ENCODE measurements at places on chromosomes 7 and 10.
A peak's percentile ranks its signal among the peaks of the same experiment; 100 is the strongest.

DNA sequence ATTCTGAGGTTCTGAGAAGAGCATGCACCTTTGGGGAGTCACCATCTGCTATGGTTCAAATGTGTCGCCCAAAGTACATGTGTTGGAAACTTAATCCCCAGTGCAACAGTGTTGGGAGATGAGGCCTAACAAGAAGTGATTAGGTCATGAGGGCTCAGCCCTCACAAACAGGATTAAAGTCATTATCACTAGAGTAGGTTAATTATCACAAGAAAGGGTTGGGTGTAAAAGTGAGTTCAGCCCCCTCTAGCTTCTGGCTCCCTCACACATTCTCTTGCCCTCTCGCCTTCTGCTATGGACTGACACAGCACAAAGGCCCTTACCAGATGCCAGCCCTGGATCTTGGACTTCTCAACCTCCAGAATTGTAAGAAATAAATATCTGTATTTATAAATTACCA lies 100.3 kb upstream of the C10orf90 start:
- no peak for DNase-seq

DNA sequence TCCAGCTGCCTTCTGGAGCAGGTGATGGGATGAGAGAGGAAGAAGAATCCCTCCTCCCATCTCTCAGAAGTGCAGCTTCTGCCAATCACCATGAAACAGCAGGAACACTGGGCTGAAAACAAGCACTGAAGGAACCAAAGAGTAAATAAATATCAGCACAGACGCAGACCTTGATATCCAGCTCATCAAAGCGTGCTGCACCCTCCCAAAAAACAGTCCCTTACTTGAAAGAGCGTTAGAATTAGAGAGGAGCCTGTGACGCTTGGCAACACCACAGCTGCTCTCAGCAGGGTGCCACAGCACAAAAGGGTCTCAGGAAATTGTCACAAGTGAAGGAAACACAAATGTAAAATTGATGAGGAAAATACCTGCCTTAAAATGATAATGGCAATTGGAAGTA lies 39.5 kb downstream of the KLF6 start:
- no peak for DNase-seq

DNA sequence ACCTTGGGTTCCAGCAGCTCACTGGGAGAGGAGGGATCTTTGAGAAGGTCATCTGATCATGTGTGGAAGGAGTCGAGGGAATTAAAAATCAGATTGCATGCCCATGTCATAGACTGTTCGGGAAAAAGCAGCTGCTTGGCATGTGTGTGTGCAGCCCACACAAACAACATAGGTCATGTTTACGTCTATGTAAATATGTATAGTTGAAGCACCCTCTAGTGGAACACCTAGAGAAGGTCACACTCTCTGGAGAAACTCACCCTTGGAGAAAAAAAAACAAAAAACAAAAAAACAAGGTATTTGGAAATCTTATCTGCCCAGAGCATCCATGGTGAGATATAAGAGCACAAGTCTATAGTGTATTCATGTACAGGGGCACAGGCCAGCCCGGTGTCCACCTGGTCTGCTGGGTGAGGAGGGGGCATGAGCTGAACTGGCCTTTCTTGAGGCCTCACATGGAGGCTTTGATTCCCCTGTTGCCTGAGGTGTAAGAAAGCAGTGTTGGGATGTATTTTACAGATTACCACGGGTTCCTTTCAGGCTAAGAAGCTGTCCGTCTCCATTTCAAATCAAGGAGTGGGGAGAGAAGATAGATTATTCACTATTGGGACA lies 98.0 kb downstream of the NPY start:
- no peak for DNase-seq

GRCh38 chr10:29687421-29688164 lies 52.8 kb upstream of the SVIL start:
- no peak for DNase-seq

- DNase-seq, result no peak
Observed at GRCh38 chr10:13686331-13686752, 99.6 kb downstream of the PRPF18 start.

GRCh38 chr10:88687853-88688467 lies 18.1 kb upstream of the LIPK start:
- no peak for DNase-seq

DNA sequence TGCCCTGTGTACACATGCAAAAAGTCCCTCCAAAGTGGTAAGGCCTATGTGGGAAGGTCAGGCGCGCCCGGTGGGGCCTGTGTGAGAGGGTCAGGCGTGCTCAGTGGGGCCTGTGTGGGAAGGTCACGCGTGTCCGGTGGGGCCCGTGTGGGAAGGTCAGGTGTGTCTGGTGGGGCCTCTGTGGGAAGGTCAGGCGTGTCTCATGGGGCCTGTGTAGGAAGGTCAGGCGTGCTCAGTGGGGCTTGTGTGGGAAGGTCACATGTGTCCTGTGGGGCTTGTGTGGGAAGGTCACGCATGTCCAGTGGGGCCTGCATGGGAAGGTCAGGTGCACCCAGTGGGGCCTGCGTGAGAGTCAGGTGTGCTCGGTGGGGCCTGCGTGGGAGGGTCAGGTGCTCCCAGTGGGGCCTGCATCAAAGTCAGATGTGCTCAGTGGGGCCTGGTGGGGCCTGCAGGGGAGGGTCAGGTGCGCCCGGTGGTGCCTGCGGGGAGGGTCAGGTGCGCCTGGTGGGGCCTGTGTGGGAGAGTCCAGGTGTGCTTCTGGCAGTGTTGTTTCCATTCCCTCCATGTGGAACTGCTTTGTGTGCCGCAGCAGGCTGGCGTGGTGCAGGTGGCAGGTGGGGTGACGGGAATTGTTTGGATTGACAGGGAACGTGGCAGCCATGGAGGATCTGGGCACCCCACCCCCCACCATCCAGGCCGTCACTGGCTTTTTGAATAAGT lies 15.4 kb downstream of the LRRC27 start:
- DNase-seq, result no peak

DNA sequence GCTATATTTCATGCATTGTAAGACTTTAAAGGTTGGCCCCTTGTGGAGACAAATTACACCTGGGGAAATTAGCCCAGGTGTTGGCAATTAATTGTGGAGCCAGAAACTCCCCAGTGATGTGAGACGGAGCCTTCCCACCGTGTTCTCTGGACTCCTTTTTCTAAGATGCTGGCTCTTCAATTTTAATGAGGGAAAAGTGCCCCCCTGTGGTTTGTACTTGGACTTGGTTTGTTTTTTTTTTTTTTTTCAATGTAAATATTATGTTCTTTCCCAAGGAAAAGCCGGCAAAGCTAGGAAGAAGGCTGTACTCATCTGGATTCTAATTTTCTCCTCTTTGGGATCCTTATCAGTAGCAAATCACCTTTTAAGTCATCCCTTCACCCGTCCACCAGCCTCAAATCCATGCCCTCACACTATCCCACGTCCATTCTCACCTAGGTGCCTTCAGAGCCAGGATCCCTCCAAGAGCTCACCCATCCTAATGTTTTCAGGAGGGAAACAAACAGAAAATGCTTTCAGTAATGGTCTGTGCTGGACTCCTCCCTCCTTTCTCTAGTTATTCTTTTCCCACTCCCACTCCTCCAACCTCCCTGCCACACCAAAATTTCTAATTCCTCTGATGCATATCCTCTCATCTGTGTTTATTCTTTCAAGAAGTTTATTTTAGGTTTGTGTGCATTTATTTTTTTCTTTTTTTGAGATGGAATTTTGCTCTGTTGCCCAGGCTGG lies 20.4 kb upstream of the ST8SIA6 start:
- DNase-seq, result no peak

DNA sequence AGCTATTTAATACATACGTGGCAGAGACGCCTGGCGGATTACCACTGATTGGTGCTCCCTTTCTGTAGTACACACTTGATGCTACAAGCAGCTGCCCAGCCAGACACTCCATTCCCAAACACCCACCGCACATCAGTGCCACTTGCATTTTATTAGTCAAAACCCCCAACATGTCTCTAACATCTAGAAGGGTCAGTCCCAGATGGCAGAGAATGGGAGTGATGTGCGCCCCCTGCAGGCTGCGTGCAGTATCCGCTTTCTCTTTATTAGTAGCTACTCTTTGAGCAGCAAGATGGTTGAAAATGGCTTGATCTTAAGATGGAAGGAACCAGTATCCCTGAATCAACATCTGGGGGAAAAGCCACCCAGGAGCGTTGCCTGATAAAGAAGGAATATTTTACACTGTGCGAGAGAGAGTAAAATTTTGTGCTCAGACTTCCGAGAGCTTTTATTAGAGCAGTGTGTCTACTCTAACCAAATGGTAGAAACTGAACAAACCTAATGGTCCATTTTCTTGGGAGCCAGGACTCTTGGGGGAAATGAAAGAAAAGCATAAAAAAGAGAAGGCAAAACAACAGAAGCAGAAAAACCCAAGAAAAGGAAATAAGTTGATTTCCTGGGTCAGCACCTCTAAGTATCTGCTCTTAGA lies 78.3 kb downstream of the ST8SIA6 start:
- DNase-seq, result no peak

- DNase-seq, result no peak
Observed at GRCh38 chr7:127035203-127035849, 217.4 kb downstream of the GRM8 start.

- DNase-seq, result peak; percentile 30
Observed at GRCh38 chr7:154744256-154744860, 258.6 kb downstream of the PAXIP1 start.
